ENCODE measurements at places on chromosomes 2 and 18.

GRCh38 chr18:22728481-22729105 lies 204.5 kb upstream of the RBBP8 start:
- no peak for DNase-seq

GRCh38 chr2:197894751-197895274 lies 90.4 kb downstream of the PLCL1 start:
- no peak for DNase-seq

- DNase-seq, result peak; percentile 67
Measured at GRCh38 chr2:191226196-191226595, 19.0 kb upstream of the MYO1B start.

- DNase-seq, result peak; percentile 22
Measured at GRCh38 chr2:112798979-112799975, 15.0 kb upstream of the IL1A start.

DNA sequence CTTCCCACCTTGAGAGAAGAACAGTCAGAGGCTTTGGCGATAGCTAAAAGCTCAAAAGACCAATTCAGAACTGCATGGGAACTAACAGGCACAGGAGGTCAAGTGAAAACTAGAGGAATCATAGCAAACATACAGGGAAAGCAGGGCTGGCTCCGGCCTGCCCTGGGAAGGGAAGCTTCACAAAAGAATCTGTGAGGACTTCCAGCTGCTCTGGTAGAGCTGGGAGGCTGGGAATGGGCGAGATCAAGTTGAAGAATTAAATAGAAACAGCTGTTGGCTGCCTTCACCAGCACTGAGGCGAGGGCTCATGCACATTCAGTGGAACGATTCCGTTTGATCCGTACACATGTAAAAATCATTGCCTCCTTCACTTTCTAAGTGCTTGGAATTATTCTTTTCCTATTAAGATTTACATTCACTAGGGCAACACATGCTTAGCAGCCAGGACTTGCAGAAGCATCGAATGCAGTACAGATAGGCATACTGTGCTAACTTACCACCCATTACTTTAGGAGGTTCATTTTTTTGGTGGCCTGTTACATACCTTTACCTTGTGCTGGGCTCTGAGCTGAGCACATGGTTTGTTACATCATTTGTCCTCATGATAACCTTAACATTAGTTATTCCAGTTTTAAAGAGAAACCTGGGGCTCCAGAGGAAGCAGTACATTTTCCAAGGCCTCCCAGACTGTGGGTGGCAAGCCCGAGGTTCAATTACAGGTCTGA lies 125.4 kb upstream of the RNF152 start:
- DNase-seq, result peak; percentile 97

DNA sequence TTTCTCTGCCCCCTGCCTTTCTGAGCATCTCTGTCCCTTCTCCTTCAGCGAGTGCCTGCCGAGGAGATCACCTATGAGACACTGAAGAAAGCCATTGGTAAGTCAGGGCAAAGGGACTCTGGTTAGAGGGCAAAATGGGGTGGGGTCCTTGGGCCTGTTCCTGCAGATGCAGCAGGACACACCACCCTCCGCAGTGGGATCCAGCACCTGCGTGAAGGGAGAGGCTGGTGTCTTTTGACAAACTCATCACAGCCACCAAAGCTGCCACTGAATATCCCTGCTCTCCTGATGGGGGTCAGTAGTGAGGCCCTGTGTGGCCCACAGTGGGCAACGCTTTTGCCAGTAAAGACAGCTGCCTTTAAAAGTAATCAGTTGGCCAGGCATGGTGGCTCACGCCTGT lies 18.7 kb downstream of the POMC start:
- no peak for DNase-seq

- DNase-seq, result peak; percentile 94
Measured at GRCh38 chr2:174004905-174005605, 39.9 kb upstream of the SP3 start.

- peak; percentile 88 for DNase-seq
Measured at GRCh38 chr2:237201461-237202287, 116.0 kb downstream of the COPS8 start.

DNA sequence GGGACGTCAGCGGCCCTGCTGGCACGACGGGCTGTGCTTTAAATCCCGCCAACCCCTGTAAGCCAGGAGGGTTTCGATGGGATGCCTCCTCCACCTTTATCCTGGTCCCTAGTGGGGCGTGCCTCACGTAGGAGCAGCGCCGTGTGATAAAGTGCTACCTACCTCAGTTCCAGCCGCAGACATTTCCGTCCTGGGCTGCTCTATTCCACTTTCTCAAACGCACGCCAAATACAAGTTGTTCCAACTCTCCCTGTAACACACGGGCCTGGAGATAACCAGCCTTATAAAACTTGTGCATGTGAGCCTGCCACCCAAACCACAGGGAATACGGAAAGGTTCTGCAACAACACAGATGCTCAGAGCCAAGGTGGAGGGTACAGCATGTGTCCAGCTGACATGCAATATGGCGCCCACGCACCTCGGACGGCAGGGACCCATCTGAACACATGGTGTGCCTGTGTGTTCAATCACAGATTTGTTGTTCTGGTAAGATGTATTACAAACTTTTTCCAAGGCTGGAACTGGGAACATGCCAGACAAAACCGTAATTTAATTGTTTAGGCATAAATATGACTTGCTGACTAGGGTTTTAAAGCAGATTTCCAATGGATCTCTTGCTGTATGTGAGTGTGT lies 47.7 kb downstream of the ZNF516 start:
- no peak for DNase-seq

- no peak for DNase-seq
Measured at GRCh38 chr2:95276888-95277245, 2.6 kb downstream of the PROM2 start.

GRCh38 chr2:160124571-160124970 lies 62.2 kb upstream of the PLA2R1 start:
- DNase-seq, result no peak

DNA sequence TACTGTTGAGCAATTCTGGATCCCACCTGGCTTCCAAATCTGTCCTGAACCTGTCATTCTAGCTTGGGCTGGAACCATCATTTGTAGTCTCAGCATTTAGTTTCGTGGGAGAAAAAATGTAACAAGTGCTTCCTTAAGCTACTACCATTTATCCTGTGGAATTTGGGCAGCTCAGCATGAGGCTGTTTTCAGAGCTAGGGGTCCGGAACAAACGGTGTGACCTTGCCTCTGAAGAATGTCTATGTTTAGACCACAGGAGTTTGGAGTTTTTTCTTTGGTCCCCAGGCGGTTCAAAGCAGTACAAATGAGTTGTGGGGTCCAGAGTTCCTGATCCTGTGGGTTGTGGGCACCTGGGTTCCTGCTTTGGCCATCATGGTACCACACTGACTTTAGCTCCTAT lies 59.1 kb upstream of the TMEM178A start:
- peak; percentile 39 for DNase-seq

GRCh38 chr2:34656632-34657031 lies 1057.5 kb upstream of the FAM98A start:
- no peak for DNase-seq

Data from fibroblast of upper back skin (primary cell).